ENCODE measurements at places on chromosomes 3 and 15.

- no peak for DNase-seq
Measured at GRCh38 chr3:150132101-150132749, 161.5 kb upstream of the PFN2 start.

GRCh38 chr15:44716983-44717602, 5.8 kb downstream of the B2M start:
- DNase-seq, result no peak

- no peak for DNase-seq
Measured at GRCh38 chr3:136949146-136949545, 8.6 kb upstream of the IL20RB start.

DNA sequence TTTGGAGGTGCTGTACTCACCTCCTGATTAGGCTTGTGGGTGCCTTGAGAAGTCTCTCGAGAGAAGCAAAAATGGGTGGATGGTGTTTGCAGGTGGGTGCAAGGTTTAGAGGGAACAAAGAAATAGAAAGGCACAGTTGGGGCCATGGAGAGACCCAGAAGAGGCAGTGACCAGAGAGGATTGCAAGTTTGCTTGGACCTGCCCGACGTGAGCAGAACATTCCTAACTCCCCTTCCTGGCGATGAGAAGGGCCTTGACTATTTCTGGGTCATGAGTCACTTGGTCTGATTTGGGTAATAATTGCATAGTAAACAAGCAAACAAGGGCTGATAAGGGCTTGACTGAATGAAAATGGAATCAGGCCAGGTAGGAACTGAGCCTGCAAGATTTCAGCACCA, 7.0 kb upstream of the CTSH start:
- no peak for DNase-seq

DNA sequence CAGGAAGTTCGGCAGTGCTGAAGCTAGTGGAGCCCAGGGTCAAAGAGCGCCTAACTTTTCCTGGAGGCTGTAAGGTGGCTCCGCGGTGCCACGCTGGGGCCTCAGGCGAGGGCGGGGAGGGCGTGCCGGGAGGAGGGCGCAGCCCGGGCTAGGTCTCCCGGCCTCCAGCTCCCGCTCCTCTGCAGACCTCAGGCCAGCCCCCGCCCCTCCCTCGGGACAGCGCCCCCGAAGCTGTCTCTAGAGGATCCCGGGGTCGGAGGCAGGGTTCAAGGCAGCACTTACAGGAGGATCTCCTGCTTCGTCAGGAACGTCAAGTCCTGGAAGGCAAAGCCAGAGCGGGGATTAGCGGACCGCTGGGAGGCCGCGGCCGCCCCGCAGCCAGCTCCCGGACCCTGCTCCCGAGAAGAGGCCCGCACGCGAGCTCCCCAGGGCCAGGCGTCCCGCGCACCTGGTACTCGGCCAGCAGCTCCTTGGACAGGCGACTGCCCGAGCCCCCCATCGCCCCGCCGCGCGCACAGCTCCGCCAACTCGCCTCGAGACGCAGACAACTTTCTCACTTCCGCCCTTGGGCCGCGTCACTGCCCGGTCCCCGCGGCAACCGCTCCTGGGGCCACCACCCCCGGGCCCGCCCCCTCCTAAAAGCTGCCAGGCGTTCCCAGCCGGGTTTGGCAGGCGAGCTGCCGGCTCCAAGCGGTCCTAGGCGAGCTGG, at the start of gene CIB1:
Gene CIB1, minus strand, starts transcription at position 555 of the 709 bp plus-strand sequence. Its CDS starts 56 bp downstream, at position 499.
- peak; percentile 97 for DNase-seq

DNA sequence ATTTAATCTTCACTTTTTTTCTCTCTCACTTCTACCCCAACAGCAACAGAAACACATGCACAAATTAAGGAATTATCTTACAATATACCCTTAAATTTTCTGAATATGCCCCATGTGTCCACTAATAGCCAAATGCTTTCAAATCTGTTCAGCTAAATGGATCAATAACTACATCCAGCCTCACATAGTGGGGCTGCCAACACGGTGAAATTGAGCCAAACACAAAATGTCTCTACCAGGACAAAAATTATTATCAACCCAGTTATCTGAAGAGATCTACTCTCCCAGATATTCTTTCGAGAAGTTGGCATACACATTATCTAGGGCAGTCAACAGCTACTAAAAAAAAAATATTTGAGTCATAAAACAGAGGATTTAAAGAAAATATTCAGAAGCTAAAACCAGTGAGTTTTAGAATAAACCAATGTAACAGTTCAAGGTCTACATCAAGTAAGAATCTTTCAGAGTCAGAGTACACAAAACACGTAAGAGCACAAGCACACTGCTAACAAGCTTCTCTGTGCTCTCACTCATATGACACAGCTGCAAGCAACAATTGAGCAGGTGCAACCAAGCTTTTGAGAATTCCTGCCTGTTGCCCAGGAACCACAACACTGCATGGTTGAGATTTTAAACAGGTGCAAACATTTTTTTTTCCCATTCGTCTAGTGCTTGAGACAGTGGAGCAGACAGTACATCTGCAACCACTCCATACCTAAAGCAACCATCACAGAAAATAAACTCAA, 247.7 kb downstream of the ZBTB20 start:
- DNase-seq, result no peak

- DNase-seq, result no peak
Measured at GRCh38 chr3:192843723-192844485, 73.8 kb downstream of the MB21D2 start.

DNA sequence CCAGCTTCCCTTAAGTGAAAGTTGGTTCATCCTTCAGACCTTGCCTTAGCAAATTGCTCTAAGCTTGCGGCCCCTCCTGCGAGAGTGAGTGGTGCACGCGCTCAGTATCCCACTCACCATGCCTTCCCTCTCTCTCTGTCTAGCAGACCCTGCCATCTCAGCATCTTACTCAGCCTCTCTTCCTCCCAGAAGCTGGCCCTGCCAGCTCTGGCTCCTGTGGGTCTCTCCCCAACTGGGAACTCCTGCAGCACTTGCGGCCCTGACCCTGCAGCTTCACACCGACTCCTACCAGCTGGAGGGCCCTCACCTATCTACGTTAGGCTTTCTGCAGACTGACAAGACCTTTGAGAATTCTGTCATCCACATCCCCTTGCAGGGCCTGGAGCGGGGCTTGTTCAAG, 286.1 kb upstream of the TLE3 start:
- DNase-seq, result no peak

DNA sequence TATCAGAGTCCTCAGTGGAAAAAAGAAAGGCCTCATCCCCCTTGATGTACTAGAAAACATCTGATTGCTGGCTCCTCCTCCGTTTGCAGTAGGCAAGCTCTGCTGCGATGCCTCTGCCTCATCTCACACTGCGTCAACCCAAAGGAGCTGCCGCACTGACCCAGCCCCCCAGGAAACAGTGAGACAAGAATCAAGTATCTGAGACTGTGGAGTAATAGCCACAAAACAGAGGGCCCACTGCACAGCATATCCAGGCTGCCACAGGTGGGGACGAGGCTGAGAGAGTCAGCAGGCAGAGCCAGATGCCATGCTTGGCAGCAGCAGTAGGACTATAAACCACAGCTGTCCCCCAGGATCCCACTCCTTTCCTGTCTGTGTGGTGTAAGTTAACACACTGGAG, 165.9 kb downstream of the STAC start:
- no peak for DNase-seq

- no peak for DNase-seq
Measured at GRCh38 chr15:37086521-37086920, 13.8 kb downstream of the MEIS2 start.

DNA sequence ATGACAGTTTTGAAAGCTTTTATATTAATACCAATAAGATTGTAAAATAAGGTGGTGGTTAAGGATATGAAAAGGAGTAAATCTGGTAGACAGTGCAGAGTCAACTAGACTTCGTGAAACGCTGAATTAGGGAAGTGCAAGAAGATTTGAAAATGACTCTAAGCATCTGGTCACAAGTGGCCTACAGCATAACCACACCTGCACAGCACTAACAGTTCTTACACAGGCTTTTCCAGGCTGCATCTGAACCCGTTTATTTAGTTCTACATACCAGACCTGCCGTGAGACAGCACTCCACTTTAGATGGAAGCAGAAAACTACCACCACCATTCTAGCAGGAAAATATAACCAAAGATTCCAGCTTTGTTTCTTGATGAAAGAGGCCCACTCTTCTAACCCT, 1.9 kb downstream of the DMXL2 start:
- DNase-seq, result no peak

DNA sequence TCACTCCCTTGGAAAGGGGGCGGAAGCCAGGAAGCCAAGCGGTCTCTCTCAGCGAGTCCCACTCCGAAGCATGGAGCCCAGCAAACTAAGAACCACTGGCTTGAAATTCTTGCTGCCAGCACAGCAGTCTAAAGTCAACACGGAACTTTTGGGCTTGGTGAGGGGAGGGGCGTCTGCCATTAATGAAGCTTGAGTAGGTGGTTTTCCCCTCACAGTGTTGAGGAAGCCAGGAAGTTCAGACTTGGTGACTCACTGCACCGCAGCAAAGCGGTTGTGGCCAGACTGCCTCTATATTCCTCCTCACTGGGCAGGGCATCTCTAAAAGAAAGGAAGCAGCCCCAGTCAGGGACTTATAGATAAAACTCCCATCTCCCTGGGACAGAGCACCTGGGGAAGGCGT, 665.4 kb upstream of the CBLB start:
- peak; percentile 18 for DNase-seq

- DNase-seq, result no peak
Measured at GRCh38 chr3:67018105-67018788, 20.1 kb downstream of the KBTBD8 start.

DNA sequence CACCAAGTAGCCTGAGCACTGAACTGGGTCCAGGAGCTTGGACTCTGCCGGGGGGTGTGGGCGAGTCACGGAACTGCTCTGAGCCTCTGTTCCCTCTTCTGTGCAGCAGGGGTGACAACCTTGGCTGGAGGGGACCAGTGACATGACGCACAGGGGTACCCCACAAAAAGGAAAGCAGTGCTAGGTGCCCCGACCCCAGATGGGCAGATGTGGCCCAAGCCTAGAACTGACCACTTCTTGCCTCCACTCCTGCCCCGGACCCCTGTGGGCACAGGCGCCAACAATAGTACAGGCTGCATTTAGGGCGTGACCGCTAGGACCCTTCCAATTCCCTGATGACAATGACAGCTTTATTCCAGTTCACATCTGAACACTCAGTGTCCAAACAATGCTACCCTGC, 255.9 kb upstream of the LYSMD4 start:
- no peak for DNase-seq

GRCh38 chr3:11548721-11549131, 95.0 kb downstream of the VGLL4 start:
- DNase-seq, result no peak

GRCh38 chr15:101784644-101785043, 18.7 kb upstream of the OR4F6 start:
- DNase-seq, result no peak

GRCh38 chr3:44032487-44032886, 209.2 kb upstream of the TOPAZ1 start:
- no peak for DNase-seq

- no peak for DNase-seq
Measured at GRCh38 chr15:78148392-78149067, 632 bp upstream of the IDH3A start.

DNA sequence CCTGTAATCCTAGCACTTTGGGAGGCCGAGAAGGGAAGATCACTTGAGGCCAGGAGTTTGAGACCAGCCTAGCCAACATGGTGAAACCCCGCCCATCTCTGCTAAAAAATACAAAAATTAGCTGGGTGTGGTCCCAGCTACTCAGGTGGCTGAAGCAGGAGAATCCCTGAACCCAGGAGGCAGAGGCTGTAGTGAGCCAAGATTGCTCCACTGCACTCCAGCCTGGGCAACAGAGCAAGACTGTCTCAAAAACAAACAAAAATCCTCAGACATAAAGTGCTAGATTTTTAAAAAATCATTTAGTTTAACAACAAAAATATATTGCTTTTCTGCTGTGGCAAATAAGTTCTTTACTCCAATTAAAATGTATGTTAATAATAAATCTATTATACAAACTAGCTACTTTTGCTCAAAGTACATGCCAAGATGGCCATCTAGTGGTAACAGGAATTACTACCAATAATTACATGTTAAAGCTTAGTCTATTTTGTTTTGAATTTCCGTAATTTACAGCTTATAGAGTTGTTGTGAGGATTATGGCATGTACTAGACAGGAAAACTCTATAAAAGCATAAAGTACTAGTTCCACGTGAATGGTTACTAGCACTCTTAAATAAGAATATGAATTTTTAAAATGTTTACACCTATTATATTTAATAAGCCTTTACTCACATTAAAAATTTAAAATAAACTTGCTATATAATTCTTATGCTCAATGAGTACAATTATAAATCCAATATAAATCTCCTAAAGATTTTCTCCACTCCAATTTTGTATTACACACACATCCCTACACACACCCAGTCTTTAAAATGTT, 39.0 kb downstream of the GABPB1 start:
- DNase-seq, result no peak

DNA sequence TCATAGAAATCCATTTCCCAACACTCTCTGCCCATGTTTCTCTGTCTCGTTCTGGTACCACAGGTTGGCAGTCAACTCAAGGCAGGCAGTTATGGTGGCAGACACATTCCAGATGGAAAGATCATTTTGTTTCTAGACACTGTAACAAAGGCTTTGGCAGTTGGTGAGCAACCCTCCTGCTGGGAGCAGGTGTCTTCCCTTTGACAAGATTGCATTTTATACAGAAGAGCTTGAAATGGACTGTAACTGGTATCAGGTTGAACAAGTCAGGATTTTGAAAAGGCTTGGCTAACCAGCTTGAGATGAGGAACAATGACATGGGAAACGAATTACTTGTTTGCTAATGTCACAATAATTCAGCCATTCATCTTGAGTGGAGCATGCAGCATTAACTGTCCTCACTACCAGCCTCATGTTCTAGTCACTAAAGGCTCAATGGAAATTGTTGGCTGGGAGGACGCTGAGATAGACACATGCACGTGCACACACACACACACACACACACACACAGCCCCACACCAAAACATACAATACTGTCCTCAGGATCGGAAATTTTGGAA, 170.0 kb downstream of the SEMA6D start:
- DNase-seq, result no peak

- no peak for DNase-seq
Measured at GRCh38 chr3:13484851-13485590, 4.9 kb downstream of the HDAC11 start.

DNA sequence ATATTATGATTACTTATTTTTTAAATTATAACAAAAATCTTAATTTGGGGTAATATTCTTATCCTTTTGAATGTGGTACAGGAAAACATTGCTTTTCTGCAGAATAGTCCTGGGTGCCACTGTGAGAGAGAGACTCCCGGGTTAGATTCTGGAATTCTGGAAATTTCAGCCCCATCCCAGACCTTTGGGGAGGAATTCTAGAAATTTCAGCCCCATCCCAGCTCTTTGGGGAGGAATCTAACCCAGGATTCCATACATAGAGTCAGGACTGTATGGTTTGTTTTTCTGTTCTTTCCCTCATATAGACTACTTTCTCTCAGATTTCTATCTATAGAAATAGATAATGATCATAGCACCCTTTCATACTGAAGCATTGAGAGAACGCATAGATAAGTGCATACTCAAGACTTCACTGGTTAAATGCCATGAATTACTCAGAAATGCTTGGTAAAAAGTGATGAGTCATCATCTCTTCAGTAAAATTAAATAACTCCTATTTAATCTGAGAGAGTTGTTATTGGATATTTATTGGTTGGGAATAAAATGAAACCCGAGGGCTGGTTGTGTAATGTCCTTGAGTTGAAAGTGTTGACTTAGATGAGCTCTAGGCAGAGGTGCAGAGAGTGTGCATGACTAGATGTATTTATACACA, 8.3 kb downstream of the EIF2AK4 start:
- DNase-seq, result no peak
